Caco-2 (cell line): ENCODE measurements at places on chromosomes 4 and X. TPM values are rescaled to one million over a fixed set of nuclear protein-coding genes. Genes with fewer than 3 reads are reported as not detected.

GRCh38 chr4:109990261-109991257 is 77.9 kb downstream of the EGF start:
- peaks cover 4% of the 10 kb centered on the region; the same call in 1 of the 2 replicates for H3K4me1 ChIP-seq
- H3K27me3 ChIP-seq: no peaks in the 10 kb centered on the region
- DNase-seq: no peak
- H3K36me3 ChIP-seq: no peaks in the 10 kb centered on the region

Gene GAGE2A
- total RNA-seq: not detected in 2 replicates

Gene JADE3
- total RNA-seq: 21.7 and 22.7 TPM in 2 replicates

DNA sequence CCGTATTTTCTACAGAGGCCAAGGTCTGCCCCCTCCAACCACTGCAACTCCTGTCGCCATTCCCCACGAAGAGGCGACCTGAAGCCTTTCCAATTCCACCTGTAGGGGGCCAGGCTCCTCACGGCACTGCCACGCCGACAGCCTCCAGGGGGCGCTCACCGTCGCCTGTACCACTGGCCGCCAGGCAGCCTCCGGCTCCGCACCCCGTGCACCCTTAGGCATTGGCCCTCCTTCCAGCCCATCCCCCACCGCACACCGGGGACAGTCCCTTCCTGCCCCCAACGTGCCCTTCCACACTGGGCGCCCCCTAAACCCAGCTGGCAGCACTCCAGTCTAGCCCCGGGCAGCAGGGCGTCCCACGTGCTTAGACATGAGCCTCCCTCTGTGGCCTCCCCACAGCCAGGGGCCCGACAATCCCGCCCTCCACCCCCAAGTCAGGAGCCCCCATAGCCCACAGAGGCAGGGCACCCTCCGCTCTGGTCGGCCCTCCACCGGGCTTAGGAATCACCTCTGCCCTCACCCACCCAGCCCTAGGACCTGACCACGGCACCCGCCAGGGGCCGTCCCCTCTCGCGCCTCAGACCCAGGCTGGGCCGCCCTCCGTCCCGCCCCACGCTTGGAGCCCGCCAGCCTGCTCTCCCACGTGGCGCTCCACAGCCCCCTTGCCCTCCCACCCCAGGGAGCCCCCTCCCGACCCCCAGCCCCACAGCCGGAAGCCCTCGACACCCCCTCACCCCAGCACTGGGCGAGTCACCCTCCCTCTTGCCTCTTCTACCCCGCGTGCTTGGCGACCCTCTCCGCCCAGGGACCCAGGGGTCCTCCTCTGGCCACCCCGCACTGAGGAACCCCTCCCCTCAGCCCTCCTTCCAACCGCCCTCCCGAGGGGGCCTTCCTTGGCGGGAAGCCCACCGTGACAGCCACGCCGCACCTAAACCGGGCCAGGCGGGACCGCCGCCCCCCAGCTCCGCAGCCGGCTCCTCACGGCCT is 711 bp downstream of the PNMA6E start:
- no peaks in the 10 kb centered on the region for H3K27me3 ChIP-seq
- no peaks in the 10 kb centered on the region for H3K4me1 ChIP-seq
- no peak overlapping the region for H3K27ac ChIP-seq
- H3K4me3 ChIP-seq: no peak overlapping the region

DNA sequence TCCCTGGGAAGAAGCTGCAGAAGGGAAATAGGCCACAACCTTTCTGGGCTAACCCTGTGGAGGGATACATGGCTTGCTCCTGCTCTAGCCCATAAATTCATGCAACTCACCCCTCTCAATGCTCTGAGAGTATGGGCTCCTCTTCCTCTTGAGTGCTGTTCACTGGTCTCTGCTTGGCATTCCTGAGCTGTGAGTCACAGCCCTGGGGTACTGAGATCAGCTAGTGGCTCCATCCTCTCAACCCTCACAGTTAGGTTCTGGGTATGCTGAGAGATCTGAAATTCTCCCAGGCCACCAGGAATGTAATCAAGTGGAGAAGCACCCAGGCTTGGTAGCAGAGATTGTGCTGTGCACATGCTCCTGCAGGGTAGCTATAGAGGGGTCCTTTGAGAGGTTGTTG is 60.6 kb upstream of the SPANXN2 start:
- no peaks in the 10 kb centered on the region for H3K36me3 ChIP-seq
- no peaks in the 10 kb centered on the region for H3K27me3 ChIP-seq
- DNase-seq: no peak
- H3K27ac ChIP-seq: no peak overlapping the region
- H3K4me1 ChIP-seq: no peaks in the 10 kb centered on the region
- H3K4me3 ChIP-seq: no peak overlapping the region

GRCh38 chr4:148946271-148946670 is 504.1 kb upstream of the NR3C2 start:
- peaks cover 3% of the 10 kb centered on the region; the same call in 1 of the 2 replicates for H3K4me1 ChIP-seq
- no peak overlapping the region for H3K4me3 ChIP-seq
- no peak overlapping the region for H3K27ac ChIP-seq
- H3K27me3 ChIP-seq: no peaks in the 10 kb centered on the region
- no peaks in the 10 kb centered on the region for H3K36me3 ChIP-seq
- no peak for DNase-seq

- H3K27me3 ChIP-seq: no peaks in the 10 kb centered on the region
- H3K36me3 ChIP-seq: no peaks in the 10 kb centered on the region
- no peaks in the 10 kb centered on the region for H3K4me1 ChIP-seq
- no peak overlapping the region for H3K27ac ChIP-seq
- H3K4me3 ChIP-seq: no peak overlapping the region
Measured at GRCh38 chr4:154344686-154345085, 146.9 kb downstream of the DCHS2 start.

Gene AVPR2
- total RNA-seq: not detected in 2 replicates

- no peaks in the 10 kb centered on the region for H3K27me3 ChIP-seq
- no peak for DNase-seq
- H3K36me3 ChIP-seq: no peaks in the 10 kb centered on the region
- no peak overlapping the region for H3K4me3 ChIP-seq
Measured at GRCh38 chrX:8179656-8180055, 8.6 kb upstream of the VCX2 start.

DNA sequence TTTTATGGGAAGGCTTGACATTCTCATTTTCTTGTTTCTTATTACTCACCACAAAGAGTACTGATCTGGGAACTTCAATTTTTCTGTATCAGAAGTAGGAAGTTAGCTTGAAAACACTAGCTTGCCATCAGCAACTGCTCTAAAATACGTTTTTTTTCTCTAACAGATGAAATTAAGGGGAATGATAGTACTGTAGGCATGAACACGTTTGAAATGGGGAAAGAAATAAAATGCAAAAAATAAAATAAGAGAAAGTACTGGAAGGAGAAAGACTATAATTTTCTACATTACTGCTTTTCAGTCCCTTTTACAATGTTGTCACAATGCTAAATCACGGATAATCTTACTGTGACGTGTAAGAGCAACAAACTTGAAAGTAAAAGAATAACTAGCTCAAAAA is 1.5 kb downstream of the RADX start:
- no peak for DNase-seq
- no peak overlapping the region for H3K27ac ChIP-seq
- H3K36me3 ChIP-seq: no peaks in the 10 kb centered on the region
- no peaks in the 10 kb centered on the region for H3K27me3 ChIP-seq

DNA sequence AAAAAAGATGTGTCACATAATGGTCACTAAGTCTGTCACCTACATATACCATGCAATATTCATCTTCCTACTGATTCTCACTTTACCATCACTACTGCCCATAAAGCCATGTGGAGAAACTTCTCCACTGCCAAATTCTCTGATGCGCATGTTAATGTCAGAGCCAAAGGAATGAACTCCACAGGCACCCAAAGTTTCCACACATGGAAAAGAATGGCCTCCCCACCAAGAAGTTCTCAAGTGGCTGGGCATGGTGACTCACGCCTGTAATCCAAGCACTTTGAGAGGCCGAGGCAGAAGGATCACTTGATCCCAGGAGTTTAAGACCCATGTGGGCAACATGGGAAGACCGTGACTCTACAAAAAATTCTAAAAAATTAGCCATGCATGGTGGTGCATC is 43.8 kb upstream of the UGDH start:
- H3K27ac ChIP-seq: no peak overlapping the region
- DNase-seq: no peak
- H3K4me3 ChIP-seq: no peak overlapping the region
- peaks cover 8% of the 10 kb centered on the region for H3K4me1 ChIP-seq
- no peaks in the 10 kb centered on the region for H3K27me3 ChIP-seq

Gene CXCL10
- total RNA-seq: not detected in 2 replicates

DNA sequence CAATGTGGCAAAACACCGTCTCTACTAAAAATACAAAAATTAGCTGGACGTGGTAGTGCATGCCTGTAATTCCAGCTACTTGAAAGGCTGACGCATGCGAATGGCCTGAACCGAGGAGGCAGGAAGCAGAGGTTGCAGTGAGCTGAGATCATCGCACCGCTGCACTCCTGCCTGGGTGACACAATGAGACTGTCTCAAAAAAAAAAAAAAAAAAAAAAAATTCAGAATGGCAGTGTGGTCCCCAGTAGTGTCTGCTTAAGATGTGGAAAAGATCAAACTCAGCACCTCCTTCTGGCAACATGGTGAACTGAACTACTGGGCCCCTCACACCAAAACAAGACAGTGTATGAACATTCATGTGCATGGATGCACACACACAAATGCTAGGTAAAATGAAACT is 32.2 kb downstream of the SMS start:
- H3K4me3 ChIP-seq: no peak overlapping the region
- peaks cover 18% of the 10 kb centered on the region for H3K4me1 ChIP-seq
- peak overlapping the region; percentile 39 for H3K27ac ChIP-seq
- H3K36me3 ChIP-seq: no peaks in the 10 kb centered on the region
- DNase-seq: no peak

- no peaks in the 10 kb centered on the region for H3K4me1 ChIP-seq
- no peak overlapping the region for H3K27ac ChIP-seq
- DNase-seq: no peak
- no peak overlapping the region for H3K4me3 ChIP-seq
Measured at GRCh38 chr4:27398631-27399310, 538.1 kb downstream of the STIM2 start.

DNA sequence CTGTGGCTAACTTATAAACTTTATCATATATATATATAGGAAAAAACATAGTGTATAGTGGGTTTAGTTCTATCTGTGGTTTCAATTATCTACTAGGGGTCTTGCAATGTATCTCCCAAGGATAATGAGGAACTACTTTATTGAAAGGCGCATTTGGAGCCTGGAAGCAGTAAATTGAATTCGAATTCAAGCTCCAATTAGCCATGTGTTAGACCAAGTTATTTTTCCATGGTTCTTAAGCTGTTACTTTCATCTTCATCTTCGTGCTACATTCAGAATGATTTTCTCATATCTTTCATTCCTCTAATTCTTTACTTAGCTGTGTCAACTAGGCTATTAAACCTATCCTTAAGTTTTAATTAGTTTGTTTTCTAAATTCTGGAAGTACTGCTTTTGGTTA is 27.2 kb upstream of the MANBA start:
- no peaks in the 10 kb centered on the region for H3K27me3 ChIP-seq
- no peaks in the 10 kb centered on the region for H3K36me3 ChIP-seq
- 0 out of 2 replicates have a peak, but pooled peaks cover 4% of the 10 kb centered on the region for H3K4me1 ChIP-seq

- H3K27ac ChIP-seq: no peak overlapping the region
- H3K27me3 ChIP-seq: no peaks in the 10 kb centered on the region
- H3K4me3 ChIP-seq: no peak overlapping the region
- DNase-seq: no peak
- H3K4me1 ChIP-seq: no peaks in the 10 kb centered on the region
Measured at GRCh38 chrX:120305531-120306141, 5.6 kb downstream of the TMEM255A start.

DNA sequence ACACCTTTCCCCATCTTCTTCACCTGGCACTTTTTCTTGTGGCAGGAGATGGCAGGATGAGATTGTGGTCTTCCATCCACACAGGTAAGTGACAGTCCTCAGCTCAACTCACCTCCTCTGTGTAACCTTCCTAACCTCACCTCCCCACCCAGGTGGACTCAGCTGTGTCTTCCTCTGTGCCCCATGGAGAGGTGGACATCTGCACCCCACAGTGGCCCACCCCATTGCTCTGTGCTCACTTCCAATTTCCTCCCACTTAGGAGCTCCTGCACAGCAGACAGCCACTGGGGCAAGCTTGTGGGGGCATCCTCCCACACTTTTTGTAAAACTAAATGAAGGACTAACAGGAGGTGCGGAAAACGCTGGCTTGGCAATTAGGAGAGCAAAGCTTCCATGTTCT is 61.6 kb downstream of the MSX1 start:
- no peaks in the 10 kb centered on the region for H3K36me3 ChIP-seq
- H3K27ac ChIP-seq: no peak overlapping the region
- no peaks in the 10 kb centered on the region for H3K4me1 ChIP-seq
- no peaks in the 10 kb centered on the region for H3K27me3 ChIP-seq
- no peak overlapping the region for H3K4me3 ChIP-seq

- H3K27ac ChIP-seq: no peak overlapping the region
- no peak overlapping the region for H3K4me3 ChIP-seq
- no peaks in the 10 kb centered on the region for H3K4me1 ChIP-seq
- DNase-seq: no peak
Measured at GRCh38 chr4:150167054-150167453, 88.8 kb downstream of the DCLK2 start.

Gene SPANXC
- not detected in 2 replicates for total RNA-seq

Gene MXRA5
- total RNA-seq: not detected in 2 replicates

DNA sequence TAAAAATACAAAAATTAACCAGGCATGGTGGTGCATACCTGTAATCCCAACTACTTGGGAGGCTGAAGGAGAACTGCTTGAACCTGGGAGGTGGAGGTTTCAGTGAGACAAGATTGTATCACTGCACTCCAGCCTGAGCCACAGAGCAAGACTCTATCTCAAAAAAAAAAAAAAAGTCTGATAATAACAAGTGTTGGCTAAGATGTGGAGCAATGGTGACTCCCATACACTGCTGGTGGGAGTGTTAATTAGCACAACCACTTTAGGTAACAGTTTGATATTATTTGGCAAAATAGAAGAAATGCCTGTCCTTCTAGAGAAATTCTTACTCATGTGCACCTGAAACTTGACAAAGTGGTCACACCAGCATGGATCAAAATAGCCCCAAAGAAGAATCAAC is 106.2 kb upstream of the SLC34A2 start:
- no peaks in the 10 kb centered on the region for H3K4me1 ChIP-seq
- H3K36me3 ChIP-seq: no peaks in the 10 kb centered on the region
- no peak overlapping the region for H3K27ac ChIP-seq
- no peak overlapping the region for H3K4me3 ChIP-seq
- H3K27me3 ChIP-seq: no peaks in the 10 kb centered on the region
- DNase-seq: no peak

Gene HS6ST2
- total RNA-seq: 33.7 and 34.9 TPM in 2 replicates

DNA sequence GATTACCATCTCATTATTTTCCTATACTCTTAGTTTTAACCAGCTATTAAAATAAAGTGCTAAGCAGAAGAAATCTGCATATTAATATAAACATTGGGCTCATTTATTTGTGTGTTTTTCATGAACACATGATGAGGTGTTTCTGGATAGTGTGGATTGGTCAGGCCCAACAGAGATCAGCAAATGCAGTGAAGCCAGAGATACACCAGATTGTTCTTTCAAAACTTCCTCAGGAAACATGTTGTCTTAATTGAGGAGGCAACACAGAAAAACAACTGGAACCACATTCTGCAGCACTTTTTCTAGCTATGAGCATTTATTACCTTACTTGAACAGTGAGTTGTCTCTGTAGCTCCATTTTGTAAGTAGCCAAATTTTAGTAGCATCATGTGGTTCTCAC is 69.9 kb downstream of the PALLD start:
- H3K4me1 ChIP-seq: 0 out of 2 replicates have a peak, but pooled peaks cover 10% of the 10 kb centered on the region
- DNase-seq: no peak
- no peaks in the 10 kb centered on the region for H3K27me3 ChIP-seq
- H3K27ac ChIP-seq: no peak overlapping the region
- no peaks in the 10 kb centered on the region for H3K36me3 ChIP-seq

GRCh38 chr4:106746451-106746850 is 289.7 kb downstream of the DKK2 start:
- H3K27me3 ChIP-seq: no peaks in the 10 kb centered on the region
- no peak overlapping the region for H3K27ac ChIP-seq
- no peak overlapping the region for H3K4me3 ChIP-seq

- no peaks in the 10 kb centered on the region for H3K4me1 ChIP-seq
- DNase-seq: no peak
- no peaks in the 10 kb centered on the region for H3K27me3 ChIP-seq
- no peaks in the 10 kb centered on the region for H3K36me3 ChIP-seq
- H3K27ac ChIP-seq: no peak overlapping the region
Measured at GRCh38 chrX:119916310-119916709, 20.6 kb downstream of the AKAP14 start.

Gene RIBC1
- 0.88 and 0.95 TPM in 2 replicates for total RNA-seq
